Stimulated activated CD4-positive, alpha-beta T cell treated with anti-CD3 and anti-CD28 coated beads, Interleukin-15, amount 100 ng/mL, for 1 hour (primary cell): ENCODE measurements at places on chromosomes 13 and 19.

GRCh38 chr19:17326595-17326966 lies 8.1 kb downstream of the ANO8 start:
- DNase-seq, result no peak

DNA sequence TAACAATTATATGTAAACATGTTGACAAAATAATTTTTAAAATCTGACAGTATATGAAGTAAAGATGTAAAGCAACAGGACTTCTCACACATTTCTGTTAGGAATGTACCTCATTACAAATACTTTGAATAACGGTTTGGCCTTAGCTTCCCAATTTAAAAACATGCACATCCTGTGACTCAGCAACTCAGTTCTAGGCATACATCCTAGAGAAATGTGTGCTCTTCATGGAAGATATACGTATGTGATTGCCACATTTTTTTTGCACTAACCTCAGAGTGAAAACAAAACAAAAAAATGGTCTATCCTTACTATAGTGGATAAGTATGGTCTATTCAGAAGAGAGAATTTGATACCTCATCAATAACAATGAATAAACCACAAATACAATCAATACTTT lies 314.6 kb downstream of the LIG4 start:
- no peak for DNase-seq

GRCh38 chr13:70960841-70961443 lies 852.7 kb upstream of the KLHL1 start:
- no peak for DNase-seq

DNA sequence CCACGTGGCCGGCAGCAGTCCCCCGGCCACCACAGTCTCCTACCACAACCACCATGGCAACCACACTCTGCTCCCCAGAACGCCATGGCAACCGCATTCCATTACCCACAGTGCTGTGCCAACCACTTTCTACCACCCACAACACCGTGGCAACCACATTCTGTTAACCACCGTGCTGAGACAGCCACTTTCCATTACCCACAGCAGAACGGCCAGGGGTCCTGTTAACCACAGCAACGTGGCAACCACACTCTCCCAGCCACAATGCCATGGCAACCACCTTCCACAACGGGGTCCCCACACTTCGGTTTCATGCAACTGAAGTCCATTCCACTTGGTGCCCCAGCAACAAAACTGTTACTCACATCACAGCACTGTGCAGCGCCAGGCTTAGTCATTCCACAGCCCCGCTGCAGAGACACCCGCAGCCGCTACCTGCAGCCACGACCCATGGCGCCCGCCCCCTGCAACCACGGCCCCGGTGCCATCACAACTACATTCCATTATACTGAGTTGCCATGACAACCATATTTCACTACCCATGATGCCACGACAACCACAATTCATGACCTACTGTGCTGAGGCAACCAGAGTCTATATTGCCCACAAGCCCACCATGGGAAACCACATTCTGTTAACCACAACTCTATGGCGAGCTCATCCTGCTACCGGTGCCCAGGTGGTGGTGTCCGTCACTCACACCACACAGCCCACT lies 10.0 kb downstream of the DPF1 start:
- no peak for DNase-seq

DNA sequence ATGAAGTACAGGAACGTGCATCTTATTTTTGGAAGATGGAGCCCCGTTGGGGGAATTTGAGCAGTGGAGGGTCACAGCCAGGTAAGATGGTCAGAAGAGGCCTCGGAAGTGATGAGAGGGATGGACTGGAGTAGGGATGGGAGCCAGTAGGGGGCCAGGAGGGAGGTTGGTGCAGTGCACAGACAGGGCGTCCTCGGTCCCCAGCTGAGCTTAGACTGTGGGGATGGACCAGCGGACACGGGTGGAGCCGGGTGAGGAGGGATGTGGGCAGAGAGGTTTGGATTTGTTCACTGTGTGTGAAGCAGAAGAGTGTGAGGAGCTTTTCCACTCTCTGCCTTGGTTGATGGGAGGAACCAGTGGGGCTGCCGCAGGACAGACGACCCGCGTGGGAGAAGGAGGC lies 10.6 kb downstream of the RPS9 start:
- no peak for DNase-seq

DNA sequence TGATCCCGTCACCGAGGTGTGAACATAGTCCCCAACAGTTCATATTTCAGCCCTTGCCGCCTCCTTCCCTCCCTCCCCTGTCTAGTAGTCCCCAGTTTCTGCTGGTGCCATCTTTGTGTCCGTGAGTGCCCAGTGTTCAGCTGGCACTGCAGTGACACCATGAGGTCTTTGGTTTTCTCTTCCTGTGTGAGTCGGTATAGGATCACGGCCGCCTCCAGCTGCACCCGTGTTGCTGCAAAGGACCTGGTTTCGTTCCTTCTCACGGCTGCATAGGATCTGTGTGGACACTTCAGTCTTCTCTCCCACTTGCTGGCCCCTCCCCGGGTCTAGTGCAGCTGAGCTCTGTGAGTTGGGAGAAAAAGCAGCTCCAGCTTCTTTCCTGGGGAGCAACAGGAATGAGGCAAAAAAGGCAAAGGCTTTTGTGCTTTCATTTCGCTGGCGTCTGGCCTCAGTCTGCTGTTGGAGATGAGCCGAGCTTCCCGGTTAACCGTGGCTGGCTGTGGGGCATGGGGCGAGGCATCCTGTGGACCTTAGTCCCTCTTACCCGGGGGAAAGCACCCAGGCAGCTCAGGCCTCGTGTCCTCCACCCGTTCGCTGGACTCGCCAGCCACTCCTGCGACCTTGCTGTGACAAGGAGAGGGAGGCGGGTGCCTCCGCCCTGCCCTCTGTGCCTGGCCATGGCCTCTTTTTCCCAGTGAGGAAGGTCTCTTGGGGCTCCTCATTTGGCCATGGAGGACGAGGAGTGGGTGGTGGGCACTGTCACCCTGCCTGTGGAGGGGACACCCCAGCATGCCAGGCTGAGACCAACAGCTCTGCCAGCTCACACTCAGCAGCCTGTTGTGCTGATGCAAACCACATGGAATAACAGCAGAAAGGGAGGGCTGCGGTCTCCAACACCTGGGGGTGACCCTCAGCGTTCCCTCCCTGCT lies 196.5 kb downstream of the TEX29 start:
- DNase-seq, result no peak

DNA sequence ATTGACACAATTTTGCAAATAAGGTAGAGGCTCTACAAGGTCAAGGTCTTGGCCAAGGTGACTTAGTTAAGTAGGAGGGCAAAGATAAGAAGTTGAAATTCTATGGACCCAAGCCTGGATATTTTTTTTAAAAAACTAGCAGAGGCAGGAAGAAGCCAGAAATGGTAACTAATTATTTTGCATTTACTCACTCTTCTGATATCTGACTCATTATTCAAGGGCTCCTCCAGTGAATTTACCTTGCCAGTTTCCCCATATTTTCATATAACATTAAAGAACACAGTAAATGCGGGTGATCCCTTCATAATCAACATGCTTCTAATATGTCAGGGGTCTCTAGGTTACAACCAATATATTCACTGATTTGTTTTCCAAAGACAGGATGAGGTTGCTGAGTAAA lies 246.1 kb downstream of the LMO7 start:
- DNase-seq, result no peak

- no peak for DNase-seq
Measured at GRCh38 chr13:106151056-106151699, 384.3 kb downstream of the EFNB2 start.

DNA sequence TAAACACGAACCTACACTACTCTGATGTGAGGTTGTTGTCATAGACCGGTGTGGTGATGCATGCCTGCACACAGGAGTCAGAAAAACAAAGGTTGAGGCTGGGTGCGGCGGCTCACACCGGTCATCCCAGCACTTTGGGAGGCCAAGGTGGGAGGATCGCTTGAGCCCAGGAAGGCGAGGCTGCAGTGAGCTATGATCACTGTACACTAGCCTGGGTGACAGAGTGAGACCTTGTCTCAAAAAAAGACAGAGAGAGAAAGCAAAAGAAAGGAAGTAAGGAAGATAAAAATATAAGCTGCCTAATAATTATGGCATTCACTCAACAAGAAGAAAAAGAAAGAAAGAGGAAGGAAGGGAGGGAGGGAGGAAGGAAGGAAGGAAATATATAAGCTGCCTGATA lies 9.3 kb downstream of the GP6 start:
- no peak for DNase-seq

DNA sequence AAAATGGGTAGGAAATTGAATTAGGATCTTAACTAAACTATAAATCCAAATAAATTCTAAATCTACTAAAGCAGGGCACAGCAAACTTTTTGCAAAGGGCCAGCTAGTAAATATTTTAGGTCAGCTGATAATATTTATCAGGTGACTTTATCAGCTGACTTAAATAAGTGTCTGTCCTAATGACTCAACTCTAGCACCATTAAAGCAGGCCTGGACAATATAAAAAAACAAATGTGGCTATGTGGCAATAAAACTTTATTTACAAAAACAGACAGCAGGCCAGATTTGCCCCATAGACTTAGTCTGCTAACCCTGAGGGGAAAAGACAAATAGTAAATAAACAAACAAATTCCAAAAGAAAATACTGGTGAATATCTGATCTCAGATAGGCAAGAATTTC lies 27.7 kb upstream of the DOCK9 start:
- DNase-seq, result no peak

DNA sequence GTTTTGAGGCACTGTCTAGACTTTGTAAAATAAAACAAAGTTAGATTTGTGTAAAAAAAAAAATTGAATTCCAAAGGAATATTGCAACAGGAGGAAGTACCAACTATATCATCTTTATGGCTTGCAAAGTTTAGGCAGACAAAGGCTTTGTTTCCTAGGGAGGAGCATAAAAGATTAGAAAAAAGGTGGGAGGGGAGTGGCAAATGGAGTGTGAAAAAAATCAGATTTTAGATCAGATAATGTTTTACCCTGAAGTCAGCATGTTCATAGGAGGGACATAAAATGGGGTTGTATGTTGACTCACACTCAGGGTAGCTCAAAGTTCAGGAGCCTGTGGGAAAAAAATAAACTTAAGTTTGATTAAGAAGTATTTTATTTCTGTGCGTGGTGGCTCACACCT lies 3.7 kb downstream of the ZNF85 start:
- no peak for DNase-seq

- peak; percentile 19 for DNase-seq
Measured at GRCh38 chr19:17075864-17076542, 426 bp downstream of the MYO9B start.

DNA sequence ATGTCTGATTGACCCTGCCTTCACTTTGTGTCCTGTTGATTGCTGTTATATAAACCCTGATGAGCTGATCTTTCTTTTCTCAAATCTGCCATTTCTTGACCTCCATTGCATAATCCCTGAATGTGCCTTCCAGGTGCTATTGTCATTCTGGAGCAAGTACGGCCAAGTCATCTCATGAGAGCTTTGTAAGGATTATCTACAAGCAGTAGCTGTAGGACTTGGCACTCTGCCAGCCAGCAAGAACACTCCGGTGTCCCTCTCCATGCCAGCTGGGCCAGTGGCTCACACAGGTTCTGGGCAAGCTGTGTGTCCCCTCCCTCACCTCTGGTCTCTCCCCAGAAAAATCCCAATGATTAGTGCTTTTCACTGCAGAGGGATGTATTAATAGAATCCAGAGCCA lies 348.1 kb downstream of the FOXO1 start:
- DNase-seq, result no peak

DNA sequence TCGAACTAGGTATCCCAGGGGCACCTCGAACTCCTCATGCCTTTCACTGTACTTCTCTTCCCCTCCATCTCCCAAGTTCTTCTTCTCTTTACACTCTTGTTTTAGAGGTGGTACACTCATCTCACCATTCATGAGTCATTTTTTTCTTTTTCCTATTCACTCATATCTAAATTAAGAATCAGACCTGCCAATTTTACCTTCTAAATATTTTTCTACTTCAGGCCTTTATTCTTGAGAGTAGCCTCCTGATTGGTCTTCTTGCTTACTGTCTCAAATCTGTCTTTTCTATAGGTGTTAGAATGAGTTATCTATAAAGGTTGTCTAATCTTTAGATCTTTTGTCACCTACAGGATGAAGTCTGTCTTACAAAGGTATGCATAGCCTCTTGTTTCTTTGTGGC lies 20.7 kb downstream of the TDRD3 start:
- no peak for DNase-seq

GRCh38 chr13:51549593-51549992 lies 34.7 kb upstream of the WDFY2 start:
- DNase-seq, result no peak

GRCh38 chr13:79782541-79783205 lies 301.7 kb downstream of the NDFIP2 start:
- DNase-seq, result no peak

GRCh38 chr13:24671386-24672113 lies 8.7 kb upstream of the ATP12A start:
- no peak for DNase-seq

DNA sequence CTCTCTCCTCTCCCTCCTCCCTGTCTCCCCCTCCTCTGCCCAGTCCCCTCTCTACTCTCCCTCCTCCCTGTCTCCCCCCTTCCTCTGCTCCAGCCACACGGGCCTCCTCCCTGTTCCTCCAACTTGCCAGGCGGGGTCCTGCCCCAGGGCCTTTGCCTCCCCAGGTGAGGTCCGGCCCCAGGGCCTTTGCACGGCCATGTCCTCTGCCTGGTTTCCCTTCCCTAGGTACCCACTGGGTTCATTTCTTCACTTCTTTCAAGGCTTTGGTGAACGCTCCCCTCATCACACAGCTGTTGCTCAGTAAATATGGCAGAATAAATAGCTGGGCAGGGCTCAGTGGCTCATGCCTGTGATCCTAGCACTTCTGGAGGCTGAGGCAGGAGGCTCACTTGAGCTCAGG lies 21.2 kb downstream of the MISP start:
- DNase-seq, result no peak

GRCh38 chr13:51767100-51767499 lies 36.9 kb downstream of the DHRS12 start:
- DNase-seq, result no peak

DNA sequence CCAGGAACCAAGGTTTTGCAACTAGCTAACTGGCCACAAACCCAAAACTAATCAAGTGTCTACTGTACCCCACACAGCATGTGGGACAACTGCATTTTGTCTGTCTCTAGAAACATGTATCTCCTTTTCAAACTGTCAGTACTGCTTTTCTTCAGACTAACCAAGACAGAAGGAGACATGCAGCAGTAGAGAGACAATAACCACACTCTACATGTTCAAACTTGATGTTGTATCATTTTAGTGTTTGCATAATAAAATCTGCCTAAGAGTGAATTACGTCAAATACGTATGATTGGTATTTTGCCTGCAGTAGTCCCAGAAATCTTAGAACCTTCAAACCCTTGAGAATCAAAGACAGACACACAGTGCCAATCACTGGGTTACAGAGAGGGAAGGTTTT lies 22.0 kb upstream of the FREM2 start:
- DNase-seq, result no peak
